ENCODE measurements at places on chromosomes 1 and 21.

- no peak for DNase-seq
Observed at GRCh38 chr1:89347296-89347695, 16.6 kb upstream of the GBP6 start.

GRCh38 chr1:150557065-150557600, 7.9 kb downstream of the ADAMTSL4 start:
- DNase-seq, result no peak

DNA sequence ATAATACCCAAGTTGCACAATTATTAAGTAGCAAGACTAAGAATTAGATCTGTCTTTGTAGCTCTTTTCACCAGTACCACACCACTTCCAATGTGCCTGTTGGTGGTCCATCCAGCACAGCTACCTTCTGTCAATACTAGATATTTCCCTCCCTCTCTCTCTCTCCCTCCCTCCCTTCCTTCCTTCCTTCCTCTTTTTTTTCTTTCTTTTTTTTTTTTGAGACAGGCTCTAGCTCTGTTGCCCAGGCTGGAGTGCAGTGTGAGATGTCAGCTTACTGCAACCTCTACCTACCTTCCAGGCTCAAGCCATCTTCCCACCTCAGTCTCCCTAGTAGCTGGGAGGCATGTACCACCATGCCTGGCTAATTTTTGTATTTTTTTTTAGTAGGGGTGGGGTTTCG, 21.1 kb downstream of the KPNA6 start:
- no peak for DNase-seq

DNA sequence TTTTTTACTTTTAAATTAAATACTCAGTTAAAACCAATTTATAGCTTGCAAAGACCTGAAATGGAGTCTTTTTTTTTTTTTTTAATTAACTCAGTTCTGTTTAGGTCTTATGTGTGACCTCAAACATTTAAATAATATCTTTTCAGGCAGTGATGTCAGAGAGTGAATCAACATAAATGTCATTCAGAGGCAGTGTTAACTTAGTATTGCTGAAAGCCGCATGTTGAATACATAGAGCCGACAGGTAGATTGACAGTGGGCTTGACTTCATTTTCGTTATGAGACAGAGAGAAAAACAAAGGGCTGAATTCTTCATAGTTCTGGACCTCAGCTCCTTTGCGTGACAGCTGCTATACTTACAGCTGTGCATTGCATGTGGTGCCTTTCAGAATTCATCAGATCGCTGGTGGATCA, 51.5 kb downstream of the PRDM2 start:
- no peak for DNase-seq

DNA sequence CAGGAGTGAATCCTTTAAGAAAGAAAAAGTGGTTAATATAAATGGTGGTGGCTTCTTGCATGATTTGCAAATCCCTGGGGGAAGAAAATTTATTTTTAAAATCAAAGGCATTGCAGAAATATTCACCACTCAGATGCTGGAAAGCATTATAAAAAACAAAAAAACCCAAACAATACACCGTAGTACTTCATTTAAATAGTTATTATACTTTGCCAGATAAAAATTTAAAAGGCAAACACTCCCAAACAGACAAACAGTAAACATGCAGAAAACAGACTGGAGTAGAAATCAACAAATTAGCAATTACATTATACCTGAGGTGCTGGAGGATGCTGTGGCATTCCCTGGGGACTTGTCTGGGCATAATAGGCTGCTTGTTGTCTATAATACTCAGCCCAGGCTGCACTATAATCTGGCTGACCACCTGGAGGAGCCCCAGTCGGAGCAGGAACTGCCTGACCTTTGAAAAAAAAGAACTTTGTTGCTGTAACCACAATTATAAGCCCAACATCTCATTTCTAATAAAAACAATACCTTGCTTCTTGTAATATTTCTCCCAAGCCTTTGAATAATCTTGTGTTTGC, 29.9 kb downstream of the FUBP1 start:
- DNase-seq, result no peak

DNA sequence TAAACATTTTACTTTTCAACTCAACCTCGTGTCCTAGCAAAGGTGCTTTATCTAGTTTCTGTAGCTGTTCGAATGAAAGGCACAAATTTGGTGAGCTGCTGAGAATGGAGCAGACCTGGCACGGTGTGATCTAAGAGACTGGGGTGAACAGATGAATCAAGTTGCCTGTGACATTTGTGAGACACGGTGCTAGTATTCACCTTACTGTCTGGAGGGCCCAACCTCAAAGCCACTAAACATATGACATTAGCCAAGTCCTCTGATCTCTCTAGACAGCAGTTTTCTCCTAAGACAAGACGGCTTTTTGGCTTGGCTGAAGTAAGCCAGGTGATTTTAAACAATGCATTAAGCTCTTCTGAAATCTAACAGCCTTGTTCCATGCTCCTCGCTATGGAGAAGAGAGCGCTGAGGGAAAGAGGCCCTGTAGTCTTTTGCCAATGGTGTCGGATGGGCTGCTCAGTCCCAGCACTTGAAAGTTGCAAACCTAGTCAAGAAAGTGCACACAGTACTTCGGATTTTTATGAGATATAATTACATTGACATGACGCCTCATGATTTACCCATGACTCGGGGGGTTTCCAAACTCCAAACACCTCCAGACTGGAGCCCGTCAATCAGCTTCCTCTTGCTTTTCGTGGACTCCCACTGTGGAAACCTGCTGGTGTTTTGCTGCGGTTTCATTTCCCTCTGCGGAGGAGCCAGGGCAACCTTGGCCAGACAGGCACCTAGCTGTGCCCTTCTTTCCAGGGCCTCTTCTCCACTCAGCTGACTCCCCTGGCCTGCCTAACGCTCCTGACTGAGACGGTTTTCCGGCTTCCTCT, 794 bp upstream of the TOR3A start:
- no peak for DNase-seq

DNA sequence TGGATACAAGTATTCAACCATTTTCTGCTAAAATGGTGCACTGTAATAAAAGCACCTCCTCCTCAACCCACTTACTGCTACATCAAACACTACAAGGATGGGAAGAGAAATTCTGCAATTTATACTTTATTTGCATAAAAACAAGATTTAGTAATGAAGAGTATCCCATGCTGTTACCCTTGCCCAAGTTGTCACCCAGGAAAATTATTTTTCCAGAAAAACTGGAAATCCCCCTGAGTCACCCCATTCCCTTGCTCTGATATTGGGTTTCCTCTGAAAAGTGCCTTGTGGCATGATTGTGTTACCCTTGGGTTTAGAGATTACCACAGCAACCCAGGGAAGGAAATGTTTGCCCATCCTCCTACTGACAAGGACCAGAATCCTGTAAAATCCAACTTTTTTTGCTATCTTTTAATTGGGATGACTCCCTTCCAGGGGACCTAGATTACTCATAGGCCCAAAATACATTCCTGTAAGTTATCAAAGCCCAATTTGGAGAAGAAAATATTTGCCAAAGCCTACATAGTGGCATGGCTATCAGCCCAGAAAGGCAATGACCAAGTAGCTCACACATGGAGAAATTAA, 16.5 kb upstream of the ZC3H11B start:
- no peak for DNase-seq

DNA sequence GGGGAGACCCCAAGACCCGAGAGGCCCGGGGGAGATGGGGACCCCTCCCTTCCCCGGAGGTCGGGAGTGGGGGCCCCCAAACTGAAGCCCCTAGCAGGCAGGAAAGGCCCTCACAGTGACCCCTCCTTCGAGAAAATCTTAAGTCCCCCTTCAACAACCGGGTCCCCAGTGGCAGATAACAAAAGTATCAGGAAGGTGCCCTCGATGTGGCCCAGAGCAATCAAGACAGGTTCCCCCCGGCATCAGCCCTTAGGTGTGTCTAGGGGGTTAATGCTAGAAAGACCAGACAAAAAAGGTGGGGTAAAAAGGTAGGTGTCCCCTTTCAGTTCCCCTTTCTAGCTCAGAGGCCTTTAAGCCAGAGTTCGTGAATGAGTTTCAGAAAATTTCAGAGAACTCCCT, 282 bp upstream of the ECE1 start:
- DNase-seq, result peak; percentile 8

DNA sequence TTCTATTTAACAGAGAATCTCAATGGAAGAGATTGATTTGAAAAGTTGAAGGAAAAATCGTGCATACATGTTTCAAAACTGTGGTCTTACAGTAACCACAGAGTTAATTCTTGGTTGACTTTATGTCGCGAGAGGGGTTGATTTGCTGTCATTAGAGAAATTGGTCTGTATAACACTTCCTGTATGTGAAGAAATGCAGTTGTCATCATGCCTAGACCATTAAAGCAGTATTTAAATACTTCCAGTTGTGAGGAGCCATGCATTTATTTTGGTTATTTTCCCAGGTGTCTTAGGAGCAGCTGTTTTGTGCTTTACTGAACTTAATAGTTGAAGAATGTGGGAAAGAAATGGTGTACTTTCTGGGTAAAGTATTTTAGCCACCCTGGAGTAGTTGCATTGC, 76.2 kb downstream of the NFIA start:
- DNase-seq, result no peak

GRCh38 chr21:16634515-16634914, 878.3 kb upstream of the CXADR start:
- no peak for DNase-seq

GRCh38 chr1:166237675-166238074, 70.9 kb upstream of the FAM78B start:
- DNase-seq, result no peak

DNA sequence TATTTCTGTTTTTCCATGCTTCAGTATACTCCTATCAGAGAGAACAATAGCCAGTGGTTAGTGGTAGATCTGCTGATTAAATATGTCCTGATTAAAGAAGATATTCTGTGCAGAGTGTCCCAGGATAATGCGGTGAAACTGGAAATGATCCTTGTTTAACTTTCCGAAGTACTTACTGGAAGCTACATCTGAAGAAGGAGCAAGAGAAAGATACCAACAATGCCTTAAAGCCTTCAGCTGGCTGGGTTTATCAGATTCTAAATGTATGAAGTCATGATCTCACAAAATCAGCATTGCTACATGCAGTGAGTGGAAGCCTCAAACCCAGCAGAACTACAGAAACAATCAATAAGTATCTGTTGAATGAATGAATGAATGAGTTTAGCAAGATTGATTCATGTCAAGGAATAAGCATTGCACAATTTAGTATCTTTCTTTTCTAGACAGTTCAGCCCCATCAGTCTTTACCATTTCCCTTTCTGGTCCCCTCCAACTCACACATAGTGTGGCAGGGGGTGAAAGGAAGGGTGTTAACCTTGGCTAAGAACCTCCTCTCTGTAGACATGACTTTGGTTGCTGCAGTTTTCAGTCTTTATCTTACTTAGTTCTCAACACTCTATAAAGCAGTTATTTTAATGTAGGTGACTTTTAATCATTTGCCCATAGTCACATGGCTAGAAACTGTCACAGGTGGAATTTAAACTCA, 24.7 kb upstream of the DNASE2B start:
- DNase-seq, result no peak

DNA sequence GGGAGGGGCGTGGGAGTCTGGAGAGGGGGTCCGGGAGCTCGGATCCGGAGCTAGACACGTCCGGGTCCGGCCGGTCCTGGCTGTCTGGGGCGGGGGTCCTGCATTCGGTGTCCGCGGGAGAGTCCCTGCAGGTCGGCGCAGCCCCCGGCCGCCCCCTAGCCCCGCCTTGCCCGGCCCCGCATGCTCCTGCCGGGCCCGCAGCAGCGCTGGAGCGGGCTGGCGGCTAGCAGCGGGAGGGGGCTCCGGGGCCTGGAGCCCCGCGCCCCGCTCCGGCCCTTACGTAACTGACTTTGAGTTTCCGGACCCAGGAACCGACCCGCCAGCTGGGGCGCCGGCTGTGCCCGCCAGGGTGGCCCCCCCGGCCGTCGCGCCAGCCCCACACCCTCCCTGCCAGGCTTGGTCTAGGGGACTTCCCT, 26.9 kb upstream of the EPB41 start:
- DNase-seq, result peak; percentile 30

- DNase-seq, result no peak
Observed at GRCh38 chr1:14929547-14930246, 223.8 kb upstream of the TMEM51 start.

DNA sequence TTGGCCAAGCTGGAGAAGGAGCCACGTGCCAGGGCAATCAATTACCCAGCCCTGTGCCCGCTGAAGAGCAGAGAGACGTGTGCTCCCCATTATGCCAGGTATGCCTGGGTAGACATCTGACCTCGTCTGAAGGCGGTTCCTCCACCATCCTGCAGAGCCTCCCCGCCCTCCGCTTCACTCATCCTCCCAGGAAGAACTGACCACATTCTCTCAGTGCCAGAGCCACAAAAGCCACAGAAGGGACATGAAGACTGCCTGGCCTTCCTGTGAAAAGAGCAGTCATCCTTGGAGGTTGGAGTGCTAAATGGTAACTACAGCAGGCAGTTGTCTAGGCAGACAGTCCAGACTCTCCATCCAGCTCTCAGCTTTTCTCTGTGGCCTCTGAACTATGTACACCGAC, 12.0 kb downstream of the SYT2 start:
- DNase-seq, result no peak

GRCh38 chr1:202648605-202649226, 61.5 kb downstream of the SYT2 start:
- DNase-seq, result no peak

GRCh38 chr1:112537456-112537855, 28.7 kb downstream of the WNT2B start:
- DNase-seq, result no peak

GRCh38 chr1:25760122-25760719, 39.8 kb upstream of the SELENON start:
- DNase-seq, result no peak

- no peak for DNase-seq
Observed at GRCh38 chr1:162138112-162138511, 68.6 kb downstream of the NOS1AP start.

GRCh38 chr1:246629976-246630375, 63.7 kb downstream of the CNST start:
- no peak for DNase-seq

DNA sequence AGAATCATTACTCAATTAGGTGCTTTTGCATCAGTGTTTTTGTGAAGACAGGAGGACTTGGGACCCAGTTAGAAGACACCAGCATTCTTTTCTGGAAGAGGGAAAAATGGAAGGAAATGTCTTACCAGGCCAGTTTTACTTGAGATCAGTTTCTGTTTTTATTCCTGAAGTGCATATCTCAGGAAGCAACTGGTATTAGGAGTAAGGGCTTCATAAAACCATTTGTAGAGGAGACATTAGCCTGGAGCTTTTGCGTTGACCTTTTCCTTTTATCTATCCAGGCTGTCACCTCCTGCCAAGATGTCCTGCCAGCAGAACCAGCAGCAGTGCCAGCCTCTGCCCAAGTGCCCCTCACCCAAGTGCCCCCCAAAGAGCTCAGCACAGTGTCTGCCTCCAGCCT, at the start of gene LCE3B:
Gene LCE3B (plus strand): TSS at position 301 of the 400 bp plus-strand sequence. CDS start 0 bp downstream, at position 301.
- no peak for DNase-seq

GRCh38 chr1:118751166-118751565, 237.0 kb downstream of the TBX15 start:
- no peak for DNase-seq

All from activated naive CD4-positive, alpha-beta T cell (primary cell).